Fibroblast of gingiva (primary cell): ENCODE measurements at places on chromosomes 4 and X.

- DNase-seq = no peak
Observed at GRCh38 chr4:70382691-70383181, at the start of gene SMR3B. Gene SMR3B, plus strand, starts transcription at chr4:70383131. Its CDS starts 1,380 bp downstream, at chr4:70384511.

DNA sequence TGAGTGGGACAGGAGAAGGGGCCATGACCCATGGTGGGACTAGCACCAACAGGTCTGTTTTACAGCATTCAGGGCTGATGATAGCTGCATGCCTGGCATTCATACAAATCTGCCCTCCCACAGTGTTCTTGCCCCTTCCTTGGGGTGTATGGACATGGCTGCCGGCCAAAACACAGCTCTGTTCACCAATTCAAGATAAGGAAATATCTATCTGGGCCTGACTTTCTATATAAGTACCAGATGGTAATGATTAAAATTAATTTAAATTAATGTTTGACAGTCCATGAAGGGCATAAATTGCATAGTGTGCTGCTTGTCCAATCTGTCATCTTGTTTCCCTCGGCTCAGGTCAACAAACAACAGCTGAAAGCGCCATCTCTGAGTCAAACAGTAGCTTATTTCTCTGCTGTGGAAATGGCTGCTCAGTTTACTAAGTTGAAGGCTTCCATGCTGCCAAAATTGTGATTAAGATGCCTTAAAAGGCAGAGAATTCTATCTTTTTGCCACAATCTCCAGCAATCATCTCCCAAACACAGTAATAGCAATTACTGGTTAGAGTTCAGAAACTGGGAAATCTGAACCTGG is 67.0 kb upstream of the TSPAN7 start:
- no peak for DNase-seq

DNA sequence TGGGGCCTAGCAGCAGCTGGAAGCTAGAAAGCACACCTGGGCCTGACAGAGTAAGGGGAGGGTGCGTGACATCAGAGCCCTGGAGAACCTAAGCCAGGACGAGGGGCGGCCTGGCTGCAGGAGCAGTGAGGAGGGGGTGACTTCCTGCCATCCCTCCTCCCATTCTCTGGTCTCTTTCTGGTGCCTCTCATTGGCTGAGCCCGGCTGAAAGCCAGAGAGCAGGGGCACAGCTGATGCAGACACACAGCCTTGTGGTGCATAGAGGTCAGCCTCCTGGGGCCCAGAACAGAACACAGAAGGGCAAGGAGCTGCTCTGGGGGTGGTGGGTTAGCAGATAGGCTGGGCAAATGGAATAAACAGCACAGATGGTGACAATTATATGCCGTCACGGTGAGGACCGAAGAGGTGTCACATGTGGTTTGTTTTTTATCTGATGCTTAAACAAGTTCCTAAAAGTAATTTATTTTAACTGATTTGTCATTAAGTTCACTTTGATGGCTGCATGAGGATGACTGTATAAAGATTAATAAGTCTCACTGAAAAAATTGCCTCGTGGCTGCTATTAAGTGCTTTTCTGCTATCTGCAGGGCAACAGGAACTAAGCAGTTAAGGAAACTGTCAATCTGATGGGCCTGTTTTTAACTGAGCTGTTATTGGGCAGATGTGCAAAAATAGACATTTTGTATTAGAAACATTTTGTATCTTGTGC is 102.0 kb downstream of the FNIP2 start:
- no peak for DNase-seq

GRCh38 chr4:109183931-109184490 is 118.4 kb downstream of the COL25A1 start:
- DNase-seq = no peak

DNA sequence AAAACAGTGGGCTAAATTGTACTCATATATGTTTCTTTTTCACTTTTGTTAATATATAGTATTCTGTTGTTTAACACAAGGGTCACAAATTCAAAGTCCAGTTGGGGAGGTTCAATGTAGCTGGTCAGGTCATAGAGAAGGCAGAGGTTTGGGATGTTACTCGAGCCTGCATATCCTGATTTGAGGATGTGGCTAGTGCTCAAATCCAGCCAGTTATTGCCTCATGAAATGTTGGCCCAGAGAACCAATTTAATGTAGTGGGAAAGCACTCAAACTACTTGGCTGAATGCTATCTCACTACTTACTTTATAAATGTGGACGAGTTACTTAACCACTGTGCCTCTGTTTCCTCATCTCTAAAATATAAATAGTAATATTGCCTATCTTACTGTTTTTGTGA is 12.5 kb downstream of the USO1 start:
- peak; percentile 72 for DNase-seq

- no peak for DNase-seq
Observed at GRCh38 chrX:137565921-137566745, at the start of gene ZIC3. Gene ZIC3, plus strand, starts transcription at chrX:137566127. Its CDS starts 565 bp downstream, at chrX:137566692.

GRCh38 chr4:27048429-27049238 is 188.0 kb downstream of the STIM2 start:
- DNase-seq = no peak

GRCh38 chr4:132866616-132867015 is 282.5 kb upstream of the PCDH10 start:
- DNase-seq = no peak

- no peak for DNase-seq
Observed at GRCh38 chr4:8691151-8691775, 98.7 kb downstream of the CPZ start.

DNA sequence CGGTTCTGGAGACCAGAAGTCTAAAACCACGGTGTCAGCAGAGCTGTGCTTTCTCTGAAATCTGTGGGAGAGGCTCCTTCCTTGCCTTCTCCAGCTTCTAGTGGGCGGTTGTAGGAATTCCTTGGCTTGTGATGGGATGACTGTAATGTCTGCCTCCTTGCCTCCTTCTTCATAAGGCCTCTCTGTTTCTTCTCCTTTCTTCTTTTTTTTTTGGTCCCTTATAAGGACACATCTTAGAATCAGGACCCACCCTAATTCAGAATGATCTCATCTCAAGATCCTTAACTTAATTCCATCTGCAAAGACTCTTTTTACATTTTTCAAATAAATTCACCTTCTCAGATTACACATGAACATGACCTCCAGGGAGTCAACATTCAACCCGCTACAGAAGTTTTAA is 186.9 kb downstream of the STK32B start:
- no peak for DNase-seq

- DNase-seq = peak; percentile 71
Observed at GRCh38 chrX:48531358-48531959, 8.1 kb upstream of the TBC1D25 start.

GRCh38 chr4:35506161-35506560 is 738.2 kb downstream of the ARAP2 start:
- DNase-seq = no peak

GRCh38 chr4:41303372-41304118 is 46.8 kb downstream of the UCHL1 start:
- DNase-seq = no peak

DNA sequence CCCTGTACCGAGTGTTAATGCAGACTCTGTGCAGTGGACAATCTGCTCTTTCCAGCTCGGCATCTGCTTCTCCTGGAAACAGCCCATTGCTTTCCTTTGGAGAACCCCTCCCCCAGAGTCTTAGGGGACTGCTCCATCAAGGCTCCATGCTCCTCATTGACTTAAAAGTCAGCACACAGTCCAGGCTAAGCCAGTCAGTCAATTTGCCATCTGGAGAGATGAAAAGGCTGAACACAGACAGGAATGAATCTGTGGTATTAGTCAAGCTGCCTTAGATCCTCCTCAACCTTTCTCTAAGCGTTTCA is 20.3 kb downstream of the ATP8A1 start:
- no peak for DNase-seq

GRCh38 chr4:68748181-68748991 is 67.4 kb upstream of the UGT2B10 start:
- DNase-seq = no peak

- DNase-seq = no peak
Observed at GRCh38 chrX:79235899-79236298, 91.4 kb downstream of the GPR174 start.

DNA sequence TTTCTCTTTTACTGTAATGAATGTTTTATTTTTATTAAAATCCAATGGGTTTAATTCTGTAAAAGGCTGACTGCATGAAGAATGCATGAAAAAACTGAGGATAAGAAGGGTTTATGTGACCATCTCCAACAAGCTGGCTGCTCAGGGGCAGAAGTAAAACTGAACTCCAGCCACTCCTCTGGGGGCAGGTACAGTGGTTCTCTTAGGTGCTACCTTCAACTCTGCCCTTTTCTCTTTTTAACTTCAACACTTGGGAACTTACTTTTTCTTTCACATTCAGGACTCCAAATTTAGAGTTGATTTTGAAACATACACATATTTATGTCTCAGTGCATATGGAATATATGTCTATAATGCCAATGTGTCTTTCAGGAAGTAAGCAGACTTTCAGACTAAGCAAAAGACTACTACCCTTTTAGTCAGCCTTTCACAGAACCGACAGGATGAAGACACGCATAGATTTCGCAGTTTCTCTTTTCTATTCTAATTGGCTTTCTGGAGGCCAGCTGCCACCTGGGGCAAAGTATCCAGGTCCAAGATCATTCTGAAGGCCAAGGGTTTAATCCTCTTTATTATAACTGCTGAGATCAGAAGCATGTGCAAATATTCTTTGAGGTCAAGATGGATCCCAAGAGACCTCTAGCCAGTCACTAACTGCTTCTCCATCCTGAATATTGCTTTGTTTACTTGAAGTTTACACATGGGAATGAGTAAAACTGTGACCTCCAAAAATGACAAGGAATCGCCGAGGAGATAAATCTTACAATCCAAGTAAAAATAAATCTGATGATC is 30.7 kb downstream of the HS3ST1 start:
- DNase-seq = no peak
